ENCODE measurements at places on chromosomes 4 and X.

DNA sequence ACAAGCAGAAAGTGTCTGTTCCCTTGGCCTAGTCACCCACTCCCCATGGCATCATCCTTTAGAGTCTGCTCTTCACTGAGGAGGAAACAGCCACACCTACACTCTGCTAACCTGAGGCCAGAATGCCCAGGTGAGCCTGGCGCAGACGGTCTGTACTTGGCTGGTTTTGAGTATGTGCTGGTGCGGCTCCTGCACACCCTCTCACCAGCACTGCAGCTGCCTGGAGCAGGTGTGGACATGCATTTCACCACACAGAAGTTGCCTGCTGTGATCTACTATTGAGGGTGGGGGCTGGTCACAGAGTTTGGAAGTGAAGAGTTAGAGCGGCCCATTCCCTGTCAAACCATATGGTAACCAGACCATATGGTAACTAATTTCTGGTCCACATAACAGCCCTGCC, 39.5 kb downstream of the KANTR start:
- no peak for DNase-seq

DNA sequence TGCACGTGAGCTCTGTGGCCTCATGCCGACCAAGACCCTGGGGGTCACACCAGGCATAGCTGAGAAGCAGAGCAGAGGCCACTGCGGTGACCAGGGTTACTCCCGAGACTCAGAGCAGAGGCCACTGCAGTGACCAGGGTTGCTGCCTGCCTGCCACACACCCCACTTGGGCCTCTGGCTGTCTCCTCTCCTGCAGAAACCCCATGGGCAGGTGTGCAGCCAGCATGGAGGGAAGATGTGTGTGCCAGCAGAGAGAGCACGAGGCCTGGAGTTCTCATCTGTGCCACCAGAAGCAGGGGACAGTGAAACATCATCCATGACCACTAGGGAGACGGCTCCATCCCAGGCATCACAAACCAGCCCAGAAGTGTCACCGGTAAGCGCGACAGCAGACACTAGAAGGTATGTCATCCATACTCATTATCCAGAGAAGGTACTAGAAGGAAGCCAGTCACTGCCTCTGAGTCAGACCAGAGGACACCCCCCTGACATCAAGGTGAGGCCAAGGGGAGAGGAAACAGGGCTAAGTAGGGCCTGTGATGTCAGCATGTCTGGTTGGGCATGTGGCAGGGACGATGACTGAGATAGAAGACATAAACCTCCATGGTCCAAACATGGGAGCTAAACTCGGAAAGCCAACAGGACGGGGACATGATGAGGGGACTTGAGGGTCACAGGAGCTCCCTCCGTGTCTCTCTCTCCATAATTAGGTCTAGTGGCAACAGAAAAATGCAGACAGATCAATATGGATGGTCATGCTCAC, 24.2 kb upstream of the SPON2 start:
- no peak for DNase-seq

DNA sequence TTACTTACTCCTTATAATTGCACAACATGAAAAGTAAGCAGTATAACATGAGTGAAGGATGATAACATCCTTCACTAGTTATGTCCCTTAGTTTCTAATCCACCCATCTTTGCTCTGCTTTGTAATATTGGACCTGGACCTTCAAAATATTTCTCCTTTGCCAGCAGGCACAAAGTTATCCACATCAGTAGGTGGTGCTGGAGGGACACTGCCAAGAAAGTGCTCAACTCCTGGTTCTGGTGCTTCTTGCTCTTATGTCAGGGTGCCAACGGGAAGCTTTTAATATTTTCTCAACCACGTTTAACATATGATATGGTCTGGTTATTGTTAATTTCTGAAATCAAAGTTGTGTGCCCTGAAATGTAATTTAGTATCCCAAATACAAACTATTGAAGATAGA, 49.1 kb downstream of the TMEM165 start:
- DNase-seq = no peak

DNA sequence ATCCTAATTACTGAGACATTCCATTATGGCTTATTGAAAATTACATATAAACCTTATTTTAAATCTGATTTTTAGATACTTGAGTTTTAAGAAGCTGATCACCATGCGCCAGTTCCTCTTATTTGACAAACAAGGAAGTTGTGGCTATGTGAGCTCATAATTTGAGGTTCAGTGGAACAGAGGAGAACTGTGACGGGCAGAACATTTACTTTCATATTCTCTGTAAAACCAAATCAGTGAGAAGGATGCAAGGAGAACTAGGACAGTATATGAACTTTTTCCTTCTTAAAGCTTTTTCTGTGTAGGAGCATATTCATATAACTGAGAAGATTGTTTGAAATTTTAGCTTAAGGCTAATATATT, 25.3 kb downstream of the STIM2 start:
- peak; percentile 45 for DNase-seq

DNA sequence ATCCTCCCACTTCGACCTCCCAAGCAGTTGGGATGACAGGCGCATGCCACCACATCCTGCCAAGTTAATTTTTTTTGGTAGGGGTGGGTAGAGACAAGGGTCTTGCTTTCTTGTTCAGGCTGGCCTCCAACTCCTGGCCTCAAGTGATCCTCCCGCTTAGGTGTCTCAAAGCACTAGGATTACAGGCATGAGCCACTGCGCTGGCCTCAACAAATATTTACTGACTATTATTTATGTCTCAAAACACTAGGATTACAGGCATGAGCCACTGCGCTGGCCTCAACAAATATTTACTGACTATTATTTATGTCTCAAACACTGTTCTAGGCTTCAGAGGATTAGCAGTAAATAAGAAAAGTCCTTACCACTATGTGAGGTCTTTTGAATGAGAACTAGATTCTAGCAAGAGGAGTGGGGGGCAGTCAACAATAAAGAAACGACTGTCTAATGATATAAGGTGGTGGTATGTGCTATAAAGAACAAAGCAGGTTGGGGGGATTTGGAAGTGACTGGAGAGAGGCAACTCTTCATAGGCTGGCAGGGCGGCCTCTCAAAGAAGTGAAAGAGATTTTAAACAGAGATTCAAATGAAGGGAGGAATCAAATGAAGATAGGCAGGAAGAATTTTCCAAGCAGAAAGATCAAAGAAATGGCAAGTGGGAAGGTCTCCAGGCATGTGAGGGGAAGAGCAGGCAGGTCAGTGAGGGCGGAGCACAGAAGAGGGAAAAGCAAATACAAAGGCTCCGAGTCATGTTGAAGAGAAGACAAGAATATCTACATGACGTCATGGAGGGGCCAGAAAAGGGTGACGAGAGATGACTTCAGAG, 12.7 kb upstream of the ACSL1 start:
- DNase-seq = no peak

GRCh38 chr4:179352221-179352620, 1910.0 kb upstream of the AGA start:
- no peak for DNase-seq

DNA sequence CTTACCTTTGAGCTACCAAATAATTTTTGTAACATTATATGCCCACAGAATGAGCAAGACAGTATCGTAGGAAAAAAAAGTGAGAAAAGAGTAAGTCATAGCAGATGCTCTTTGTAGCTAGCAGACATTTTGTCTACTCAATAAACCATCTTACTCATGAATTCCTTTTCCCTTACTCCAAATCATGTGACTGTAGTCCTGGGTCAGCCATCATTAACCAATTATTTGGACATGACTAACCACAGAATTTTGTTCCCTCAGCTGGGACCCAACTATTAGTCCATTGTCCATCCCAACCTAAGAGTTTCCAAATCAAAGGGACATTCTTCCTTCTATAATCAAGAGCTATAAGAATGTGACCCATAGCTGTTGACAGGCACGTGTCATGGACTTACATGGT, 11.4 kb downstream of the UBE2D3 start:
- DNase-seq = no peak

DNA sequence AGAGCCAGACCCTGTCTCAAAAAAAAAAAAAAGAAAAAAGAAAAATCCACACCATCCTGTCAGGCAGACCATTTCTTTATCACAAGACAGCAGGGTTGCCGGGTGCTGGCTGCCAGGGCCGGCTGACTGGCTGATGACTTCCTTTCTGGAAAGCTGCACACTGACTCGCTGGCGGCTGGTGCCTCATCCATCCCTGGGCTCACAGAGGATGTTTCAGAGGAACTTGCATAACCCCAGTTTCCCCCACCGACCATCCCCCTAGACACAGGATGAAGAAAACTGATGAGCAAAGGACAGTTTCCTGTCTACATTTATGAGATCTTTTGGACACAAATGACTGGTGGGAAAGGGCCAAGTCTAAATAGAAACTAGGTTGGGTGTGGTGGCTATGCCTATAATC, 14.1 kb downstream of the HPSE start:
- DNase-seq = peak; percentile 8

DNA sequence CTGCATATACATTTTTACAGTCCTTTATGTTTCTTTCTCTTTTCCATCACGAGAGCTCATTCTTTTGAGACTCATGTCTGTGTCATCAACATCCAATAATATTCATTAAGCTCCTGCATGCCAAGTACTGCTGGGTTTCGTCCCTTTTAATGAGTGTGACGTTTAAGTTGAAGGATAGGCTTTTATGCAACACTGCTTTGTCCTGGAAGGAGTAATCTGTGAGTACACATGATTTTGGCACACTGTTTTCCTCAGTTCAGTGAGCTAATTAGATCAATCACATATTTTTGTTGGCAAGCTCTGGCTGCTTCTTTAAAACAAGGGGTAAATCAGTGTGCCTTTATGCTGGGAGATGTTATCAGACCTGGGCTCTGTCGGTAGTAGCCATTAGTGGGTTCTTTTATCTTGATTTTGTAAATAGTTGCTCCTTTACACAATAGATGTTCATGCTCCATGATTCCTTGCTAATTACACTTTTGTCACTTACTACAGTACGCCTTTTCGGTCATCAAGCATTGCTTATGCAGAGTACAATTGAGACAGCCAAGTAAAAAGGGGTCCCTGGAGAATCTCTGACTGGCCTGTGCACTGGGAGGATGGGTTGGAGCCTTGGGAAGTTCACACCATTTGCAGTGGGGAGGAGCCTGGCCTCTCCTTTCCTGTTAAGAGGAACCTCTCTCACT, 132.6 kb downstream of the FHIP1A start:
- no peak for DNase-seq

GRCh38 chr4:142984871-142985585, 138.9 kb upstream of the INPP4B start:
- DNase-seq = no peak

DNA sequence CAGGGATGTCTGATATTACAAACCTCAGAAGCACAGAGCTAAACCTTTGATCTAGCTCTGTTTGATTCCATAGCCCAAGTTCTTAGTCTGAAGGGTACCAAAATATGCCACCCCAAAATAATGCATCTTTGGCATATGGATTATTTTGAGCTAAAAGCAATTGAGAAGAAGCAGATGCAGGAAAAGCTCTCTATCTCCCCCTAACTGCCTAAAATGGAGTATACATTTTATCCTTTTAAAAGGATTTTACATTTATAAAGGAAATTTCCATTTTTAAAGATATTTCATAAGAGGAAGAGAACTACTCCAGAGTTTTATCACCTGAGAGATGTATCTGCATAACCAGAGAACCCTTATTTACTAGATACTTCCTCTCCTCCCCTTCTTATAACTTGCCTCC, 158.7 kb downstream of the ZNF674 start:
- no peak for DNase-seq

DNA sequence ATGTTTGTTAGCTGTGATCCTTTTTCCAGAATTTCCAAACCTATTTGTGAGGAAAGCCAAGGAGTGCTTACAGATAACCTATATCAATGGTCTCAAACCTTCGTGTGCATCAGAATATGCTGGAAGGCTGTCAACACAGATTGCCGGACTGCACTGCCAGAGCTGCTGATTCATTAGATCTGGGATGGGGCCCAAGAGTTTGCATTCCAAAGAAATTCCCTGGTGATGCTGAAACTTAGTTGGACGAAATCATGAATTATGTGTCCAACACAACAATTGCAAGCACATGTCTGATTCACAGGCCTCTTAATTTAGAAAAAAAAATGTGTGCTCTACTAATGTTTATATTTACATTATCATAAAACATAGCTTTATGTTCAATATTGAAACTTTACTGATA, 544.0 kb upstream of the AMOT start:
- DNase-seq = no peak

GRCh38 chr4:53233114-53233795, 132.6 kb downstream of the SCFD2 start:
- DNase-seq = no peak

DNA sequence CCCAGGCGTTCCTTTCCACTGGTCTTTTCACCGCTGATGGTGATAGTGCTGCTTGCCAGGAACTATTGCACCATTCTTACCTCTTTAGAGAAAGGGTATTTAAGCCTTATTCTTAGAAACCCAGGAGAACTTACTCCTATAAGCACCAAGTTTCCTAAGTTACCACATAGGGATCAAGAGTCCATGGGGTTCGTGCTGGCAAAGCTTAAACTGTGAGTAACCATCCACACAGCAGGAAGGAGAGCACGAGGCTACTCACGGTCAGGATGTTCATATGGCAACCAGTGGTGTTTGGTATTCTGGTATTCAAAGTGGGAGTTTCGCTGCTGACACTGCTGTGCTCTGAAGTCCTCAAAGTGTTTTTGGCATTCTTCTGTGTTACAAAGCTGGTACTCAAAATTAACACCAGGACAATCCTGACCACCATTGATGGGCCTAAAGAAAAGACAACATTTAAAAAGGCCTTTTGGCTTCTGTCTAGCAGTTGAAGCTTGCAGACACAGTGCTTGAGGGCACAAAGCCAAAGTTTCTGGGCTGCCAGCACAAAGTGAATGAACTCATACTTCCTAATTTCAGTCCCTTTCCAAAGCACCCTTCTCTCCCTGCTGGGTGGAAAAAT, 256.9 kb downstream of the ADAMTS3 start:
- no peak for DNase-seq

GRCh38 chr4:87052615-87053014, 117.8 kb downstream of the AFF1 start:
- no peak for DNase-seq

DNA sequence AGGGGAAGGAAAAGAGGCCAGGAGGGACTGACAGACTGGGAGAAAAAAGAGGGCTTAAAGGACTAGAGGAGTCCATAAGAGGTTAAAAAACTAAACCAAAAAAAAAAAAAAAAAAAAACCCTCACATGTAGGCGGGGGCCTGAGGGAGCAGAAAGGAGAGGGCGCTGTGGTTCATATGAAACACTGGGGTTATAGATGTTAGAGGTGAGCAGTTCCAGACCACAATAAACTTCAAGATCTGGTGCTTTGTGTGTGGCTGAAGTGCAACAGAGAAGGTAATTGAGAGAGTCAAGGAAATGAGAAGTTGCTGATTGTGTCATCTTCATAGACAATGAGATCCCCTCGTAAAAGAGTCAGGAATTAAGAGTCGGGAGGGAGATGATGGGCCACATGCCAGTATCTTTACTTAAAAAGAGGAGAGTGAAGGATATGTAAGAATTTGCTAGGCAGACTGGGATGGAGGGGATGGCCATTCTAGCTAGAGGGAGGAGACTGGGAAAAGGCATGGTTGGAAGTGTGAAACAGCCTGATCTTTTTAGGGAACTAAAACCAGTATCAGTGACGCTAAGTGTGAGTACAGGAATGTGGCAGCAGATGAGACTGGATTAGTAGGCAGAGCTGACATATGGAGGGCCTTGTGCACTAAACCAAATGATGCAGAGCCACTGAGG, 18.4 kb upstream of the OGT start:
- peak; percentile 45 for DNase-seq

All from CD4-positive, alpha-beta T cell treated with Interleukin-17A for 4 hours (primary cell).